ENCODE measurements at places on chromosomes 16 and 17. TPM values are rescaled to one million over a fixed set of nuclear protein-coding genes. Genes with fewer than 3 reads are reported as not detected.

OTOA gene
- total RNA-seq, result not detected

WSCD1 gene
- total RNA-seq, result 0.74 TPM

DNA sequence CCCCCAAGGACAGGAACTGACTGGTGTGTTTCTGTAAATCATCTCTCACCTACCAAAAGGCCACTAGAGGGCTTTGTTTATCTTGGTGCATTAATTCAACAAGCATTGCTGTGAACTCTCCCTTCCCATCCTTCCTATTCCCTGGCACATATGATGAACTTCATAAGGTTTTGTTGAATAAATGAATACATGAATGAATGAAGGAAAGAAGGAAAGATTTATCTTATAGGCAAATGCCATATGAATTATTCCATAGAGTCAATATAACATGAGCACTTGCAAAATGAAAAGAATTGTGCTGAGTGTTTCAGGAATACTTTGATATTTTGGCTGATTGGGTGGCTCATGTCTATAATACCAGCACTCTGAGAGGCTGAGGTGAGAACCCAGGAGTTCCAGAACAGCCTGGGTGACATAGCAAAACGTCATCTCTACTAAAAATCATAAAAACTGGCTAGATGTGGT lies 4.3 kb downstream of the SPDYE4 start:
- H3K36me3 ChIP-seq, result no peaks in the 10 kb centered on the region
- peaks cover 11% of the 10 kb centered on the region for H3K27me3 ChIP-seq
- DNase-seq, result peak; percentile 25

KRTAP4-1 gene
- total RNA-seq, result not detected

DNA sequence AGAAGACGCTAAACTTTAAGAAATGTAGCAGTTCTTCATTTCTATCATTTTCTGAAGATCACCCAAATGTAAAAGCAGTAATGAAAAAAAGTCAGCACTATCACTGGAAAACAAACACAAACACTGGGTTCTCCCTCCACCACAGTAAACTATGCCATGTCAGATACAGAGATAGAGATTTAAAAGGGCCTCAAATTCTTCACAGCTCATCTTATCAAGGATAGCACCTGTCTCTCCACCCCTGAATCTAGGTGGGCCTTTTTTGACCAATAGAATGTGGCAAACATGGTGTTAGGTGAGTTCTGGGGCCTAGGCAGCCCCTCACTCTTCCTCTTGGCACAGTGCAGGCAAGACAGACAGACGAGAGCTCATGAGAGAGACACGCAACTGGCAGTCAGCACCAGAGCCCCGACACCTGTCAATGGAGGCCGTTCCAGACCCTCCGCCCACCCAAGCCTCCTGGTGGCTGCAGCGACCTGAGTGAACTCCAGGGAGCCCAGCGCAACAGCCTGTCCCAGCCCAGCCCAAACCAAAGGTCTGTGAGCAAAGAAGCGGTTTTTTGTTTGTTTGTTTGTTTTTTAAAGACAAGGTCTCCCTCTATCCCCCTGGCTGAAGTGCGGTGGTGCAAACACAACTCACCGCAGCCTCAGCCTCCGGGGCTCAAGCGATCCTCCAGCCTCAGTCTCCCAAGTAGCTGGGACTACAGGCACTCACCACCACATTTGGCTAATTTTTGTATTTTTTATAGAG lies 79.8 kb downstream of the TBC1D16 start:
- H3K27me3 ChIP-seq, result no peaks in the 10 kb centered on the region
- no peak overlapping the region for H3K4me3 ChIP-seq
- no peaks in the 10 kb centered on the region for H3K36me3 ChIP-seq
- no peak overlapping the region for H3K27ac ChIP-seq

- H3K27me3 ChIP-seq, result no peaks in the 10 kb centered on the region
- H3K36me3 ChIP-seq, result no peaks in the 10 kb centered on the region
- DNase-seq, result no peak
- no peak overlapping the region for H3K27ac ChIP-seq
- no peak overlapping the region for H3K4me3 ChIP-seq
Measured at GRCh38 chr16:49643429-49644144, 212.3 kb downstream of the ZNF423 start.

DNA sequence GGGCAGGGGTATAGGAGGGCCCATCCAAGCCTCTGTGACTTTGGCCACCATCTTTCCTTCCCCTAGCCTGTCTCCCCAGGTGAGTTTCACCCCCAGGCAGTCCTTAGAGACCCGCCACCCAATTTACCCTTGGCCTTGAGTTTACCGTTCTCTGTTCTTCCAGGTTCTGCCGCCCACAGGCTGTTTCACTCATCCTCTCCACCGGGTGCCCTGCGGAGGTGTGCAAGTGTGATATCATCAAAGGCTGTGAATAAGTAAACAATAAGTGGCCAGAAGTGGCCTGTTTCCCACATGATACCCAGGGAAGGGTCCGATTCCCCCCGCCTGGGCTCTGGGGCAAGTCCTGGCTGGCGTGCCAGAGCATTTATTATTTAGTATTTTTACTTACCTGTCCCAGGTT lies 15.1 kb upstream of the TLCD3B start:
- no peak overlapping the region for H3K4me3 ChIP-seq
- H3K36me3 ChIP-seq, result no peaks in the 10 kb centered on the region
- no peaks in the 10 kb centered on the region for H3K4me1 ChIP-seq
- H3K27ac ChIP-seq, result no peak overlapping the region
